Lung (tissue), 17 donors: ENCODE measurements at places on chromosomes 12 and 14. TPM values are rescaled to one million over a fixed set of nuclear protein-coding genes. Genes with fewer than 3 reads are reported as not detected.

GRCh38 chr14:68807148-68807600 lies 14.3 kb upstream of the ZFP36L1 start:
- peak; percentile 87 for DNase-seq

GRCh38 chr12:104219361-104219892 lies 3.8 kb downstream of the TXNRD1 start:
- DNase-seq = peak; percentile 92

GRCh38 chr14:95662376-95663186 lies 23.6 kb upstream of the TCL1B start:
- DNase-seq = no peak

GRCh38 chr12:110739488-110739887 lies 3.2 kb downstream of the PPP1CC start:
- no peak for DNase-seq

DNA sequence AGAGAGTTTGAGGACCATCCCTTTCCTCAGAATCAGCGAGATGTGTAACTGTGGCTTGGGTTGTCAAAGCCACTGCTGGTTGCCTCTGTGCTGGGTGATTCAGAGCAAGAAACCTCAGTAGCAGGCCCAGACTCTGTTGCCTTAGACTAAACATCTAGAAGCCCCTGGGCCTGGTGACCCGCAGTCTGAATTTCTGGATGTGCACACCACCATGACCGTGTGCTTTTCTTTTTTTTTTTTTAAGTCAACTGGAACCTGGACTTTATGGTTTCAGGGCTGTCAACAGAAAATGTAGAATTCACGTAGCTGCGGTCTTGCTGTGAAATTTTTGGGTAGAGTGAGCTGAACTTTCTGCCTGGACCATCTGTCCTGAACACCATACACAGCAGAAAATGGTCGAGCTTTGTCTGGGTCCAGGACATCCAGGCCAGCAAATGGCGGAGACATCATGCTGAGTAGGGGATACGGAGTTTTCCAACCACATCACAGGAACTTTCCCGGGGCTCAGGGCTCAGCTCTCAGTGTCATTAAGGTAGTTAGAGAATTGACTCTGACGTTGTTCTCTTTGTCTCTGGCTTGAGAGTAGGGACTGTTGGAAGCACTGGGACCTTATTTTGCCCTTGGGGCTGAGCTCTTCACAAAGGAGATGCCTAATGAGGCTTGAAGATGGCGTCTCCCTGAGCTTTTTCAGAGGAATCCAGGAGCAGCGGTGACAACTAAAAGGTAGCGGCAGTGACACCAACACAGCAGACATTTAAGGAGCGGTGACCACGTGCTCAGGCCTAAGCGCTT lies 23.0 kb upstream of the BATF start:
- DNase-seq = no peak

GRCh38 chr12:125222876-125223275 lies 157.6 kb downstream of the AACS start:
- peak; percentile 2 for DNase-seq

DNA sequence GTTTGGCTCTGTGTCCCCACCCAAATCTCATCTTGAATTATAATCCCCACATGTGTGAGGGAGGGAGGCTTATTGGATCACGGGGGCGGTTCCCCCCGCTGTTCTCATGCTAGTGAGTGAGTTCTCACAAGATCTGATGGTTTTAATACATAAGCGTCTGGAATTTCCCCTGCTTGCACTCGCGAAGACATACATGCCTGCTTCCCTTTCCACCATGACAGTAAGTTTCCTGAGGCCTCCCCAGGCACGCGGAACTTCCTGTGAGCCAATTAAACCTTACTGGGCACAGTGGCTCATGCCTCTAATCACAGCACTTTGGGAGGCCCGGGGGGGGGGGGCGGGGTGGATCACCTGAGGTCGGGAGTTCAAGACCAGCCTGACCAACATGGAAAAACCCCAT lies 60.8 kb downstream of the R3HDM2 start:
- no peak for DNase-seq

DNA sequence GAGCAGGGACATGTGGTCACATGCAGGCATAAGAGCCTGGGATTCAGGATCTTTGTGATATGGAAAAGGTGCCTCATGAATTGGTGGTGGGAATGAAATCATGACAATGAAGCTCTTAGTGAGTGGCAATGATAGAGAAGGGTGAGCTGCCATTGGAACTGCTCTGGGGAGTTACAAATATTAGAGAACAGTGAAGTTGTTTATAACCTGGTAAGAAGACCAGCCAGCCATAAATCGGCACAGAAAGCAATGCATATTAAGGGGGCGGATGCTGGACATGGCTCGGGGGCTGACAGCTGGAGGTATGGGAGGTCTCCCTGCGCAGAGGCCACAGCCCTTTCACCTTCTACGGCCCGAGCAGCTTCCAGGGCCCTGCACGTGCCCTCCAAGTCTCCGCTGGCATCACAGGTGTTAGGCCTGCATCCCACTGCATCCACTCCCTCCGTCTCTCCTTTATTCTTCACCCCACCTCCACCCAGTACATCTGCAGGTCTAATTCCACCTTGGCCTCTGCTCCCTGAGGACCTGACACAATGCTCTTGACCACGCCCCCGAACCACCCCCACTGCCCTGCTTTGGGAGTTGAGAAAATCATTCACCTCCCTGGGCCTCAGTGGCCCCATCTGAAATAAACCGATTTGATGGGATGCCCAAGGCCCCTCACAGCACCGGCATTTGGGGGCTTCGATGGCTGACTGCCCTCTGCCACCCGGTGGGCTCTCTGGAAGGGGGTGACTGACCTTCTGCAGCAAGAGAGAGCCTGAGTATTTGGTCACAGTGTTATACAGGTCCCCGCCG lies 4.1 kb downstream of the CACNA2D4 start:
- no peak for DNase-seq

DNA sequence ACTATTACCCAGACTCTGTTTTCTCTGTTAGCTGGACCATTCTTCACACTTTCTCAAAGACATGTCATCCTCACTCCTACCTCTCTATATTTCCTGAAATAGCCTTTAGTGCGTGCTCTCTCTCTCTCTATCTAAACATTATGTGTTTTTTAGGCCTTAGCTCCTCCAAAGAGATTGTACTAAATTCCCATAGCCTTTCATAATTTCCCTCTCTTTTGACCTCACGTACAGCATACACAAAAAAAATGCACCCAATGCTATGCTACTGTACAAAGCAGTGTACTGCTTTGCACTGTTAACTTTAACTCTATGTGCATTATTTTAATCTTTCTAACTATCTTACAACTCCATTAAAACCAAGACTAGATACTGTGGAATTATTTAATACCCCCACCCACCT lies 288.4 kb downstream of the DAD1 start:
- no peak for DNase-seq

GRCh38 chr14:95363468-95363954 lies 43.8 kb upstream of the CLMN start:
- DNase-seq = no peak

GRCh38 chr12:108811411-108812180 lies 45.8 kb downstream of the SSH1 start:
- DNase-seq = no peak

DNA sequence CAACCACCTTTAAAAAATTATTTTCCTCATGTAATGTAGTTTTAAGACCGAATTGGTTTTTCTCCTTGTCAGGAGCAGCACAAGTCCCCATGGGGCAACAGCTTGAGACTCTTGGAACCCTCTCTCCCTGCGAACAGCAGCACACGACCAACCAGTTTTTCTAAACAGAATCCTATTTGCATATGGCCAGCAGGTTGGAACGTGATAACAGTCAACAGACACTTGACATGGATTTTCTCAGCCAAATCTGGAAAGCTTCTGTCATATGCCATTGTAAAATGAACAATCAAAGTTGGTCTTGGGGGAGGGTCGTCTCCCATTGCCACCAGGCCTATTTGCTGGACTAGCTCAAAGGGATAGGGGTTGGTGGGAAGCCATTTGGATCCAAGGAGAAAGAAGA lies 1915.0 kb upstream of the FLRT2 start:
- DNase-seq = no peak

- DNase-seq = peak; percentile 61
Observed at GRCh38 chr12:58171914-58172313, 230.5 kb downstream of the ATP23 start.

DNA sequence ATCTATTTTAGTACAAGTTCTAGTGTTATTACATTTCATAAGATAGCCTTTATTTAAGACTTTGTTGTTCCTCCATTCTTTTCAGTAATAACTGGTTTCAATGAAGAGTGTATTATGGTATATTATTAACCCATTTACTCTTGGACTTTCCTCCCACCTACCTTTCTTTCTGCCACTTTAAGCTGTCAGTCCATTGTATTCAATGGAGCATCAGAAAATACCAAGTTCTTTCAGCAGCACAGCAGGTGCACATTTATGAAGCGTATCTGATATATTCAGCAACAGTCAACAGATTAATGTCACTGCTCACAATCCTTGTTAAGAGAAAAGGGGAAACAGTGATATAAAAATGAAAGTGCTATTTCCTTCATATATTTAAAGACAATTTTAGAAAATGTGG lies 660.9 kb downstream of the C12orf50 start:
- DNase-seq = no peak

DNA sequence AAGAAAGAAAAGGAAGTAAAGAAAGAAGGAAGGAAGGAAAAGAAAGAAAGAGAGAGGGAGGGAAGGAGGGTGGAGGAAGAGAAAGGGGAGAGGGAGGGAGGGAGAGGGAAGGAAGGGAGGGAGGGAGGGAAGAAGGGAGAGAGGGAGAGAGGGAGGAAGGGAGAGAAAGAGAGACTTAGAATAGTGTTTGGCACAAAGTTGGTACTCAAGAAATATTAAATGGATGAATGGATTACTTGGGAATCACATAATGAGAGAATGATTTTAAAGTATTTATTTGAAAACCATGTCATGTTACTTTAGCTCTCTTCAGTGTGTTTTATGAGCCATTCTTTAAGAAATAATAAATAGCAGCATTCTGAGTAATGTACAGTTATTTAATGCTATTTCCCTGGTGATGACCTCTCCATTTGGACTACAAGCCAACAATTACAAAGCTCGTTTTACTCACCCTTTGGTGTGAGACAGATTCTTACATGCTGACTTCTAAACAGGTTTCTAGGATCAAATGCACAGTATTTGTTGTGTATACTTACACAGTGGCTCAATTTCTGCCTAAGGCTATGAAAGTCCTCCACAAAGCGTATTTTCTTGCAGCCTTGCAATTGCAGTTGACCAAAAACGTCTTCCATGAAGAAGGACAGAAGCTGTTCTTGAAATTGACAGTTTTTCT lies 861 bp downstream of the IL26 start:
- DNase-seq = no peak

DNA sequence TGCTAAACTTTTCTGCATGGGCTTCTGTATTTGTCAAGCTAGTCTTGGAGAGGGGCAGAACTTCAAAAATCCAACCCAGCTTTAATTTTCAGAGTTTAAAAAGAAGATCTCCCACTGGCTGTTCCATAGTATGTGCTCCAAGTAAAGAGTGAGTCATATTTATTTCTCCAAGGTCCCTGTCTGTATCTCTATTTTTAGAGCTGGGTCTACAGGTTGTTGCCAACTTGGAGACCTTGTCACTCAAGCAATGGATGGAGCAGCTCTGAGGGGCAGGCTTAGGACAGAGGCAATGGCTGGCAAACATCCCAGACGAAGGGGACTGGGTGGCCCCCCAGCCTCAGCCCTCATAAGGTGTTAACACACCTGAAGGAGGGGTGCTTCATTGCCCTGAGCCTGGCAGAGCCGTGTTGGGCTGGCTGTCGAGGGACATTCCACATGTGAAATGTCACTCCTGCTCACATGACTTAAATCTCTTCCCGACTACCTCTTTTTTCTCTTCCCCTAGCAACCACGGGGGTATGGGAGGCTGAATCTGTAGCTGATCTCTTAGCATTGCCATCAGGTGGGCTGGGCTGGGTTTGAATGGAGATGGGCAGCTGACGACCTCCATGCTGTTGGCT lies 103.1 kb downstream of the SMOC1 start:
- no peak for DNase-seq

- DNase-seq = no peak
Observed at GRCh38 chr12:77888611-77889010, 57.9 kb downstream of the NAV3 start.

DNA sequence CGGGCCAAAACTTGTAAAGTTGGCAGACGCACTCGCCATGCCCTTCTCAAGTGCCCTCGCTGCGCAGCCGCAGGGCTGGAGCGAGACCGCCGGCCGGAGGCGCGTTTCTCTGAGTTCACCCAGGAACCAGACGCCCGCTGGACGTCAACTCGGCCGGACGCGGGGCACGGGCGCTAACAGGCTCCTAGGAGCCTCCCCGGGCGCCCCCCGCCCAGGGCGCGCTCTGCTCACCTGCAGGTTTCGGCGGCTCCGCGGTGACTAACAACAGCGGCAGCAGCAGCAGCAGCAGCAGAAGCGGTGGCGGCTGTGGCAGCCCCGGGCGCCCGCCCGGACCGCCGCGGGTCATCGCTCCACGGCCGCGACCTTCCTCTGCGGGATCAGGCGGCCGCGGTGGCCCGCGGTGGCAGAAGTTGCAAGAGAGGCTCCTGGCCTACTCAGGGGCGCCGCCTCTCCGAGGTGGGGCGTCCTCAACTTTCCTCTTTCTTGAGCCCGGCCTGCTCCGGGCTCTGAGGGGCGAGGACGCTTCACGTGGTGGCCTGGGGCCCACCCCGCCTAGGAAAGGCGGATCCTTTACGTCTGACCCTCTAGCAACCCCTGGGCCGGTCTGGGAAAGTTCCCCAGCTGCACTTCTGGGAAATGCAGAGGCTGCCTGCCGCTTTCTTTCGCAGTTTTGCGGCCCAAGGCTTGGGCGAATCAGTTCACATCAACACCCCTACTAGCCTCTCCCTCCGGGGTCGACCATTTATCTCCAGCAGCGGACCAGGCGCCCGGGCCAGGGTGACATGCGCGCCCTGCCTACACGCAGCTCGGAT lies at the start of gene PLBD1:
TSS of gene PLBD1 (minus strand) at position 533 of the 812 bp plus-strand sequence. CDS start at position 346, 187 bp downstream.
- DNase-seq = peak; percentile 83

GRCh38 chr12:11227373-11227772 lies 40.6 kb upstream of the TAS2R42 start:
- no peak for DNase-seq

Gene UBC
- 1,465 TPM for polyA plus RNA-seq

Gene REM2
- polyA plus RNA-seq = 0.98 TPM

Gene TGM1
- 9.8 TPM for polyA plus RNA-seq

Gene ERBB3
- polyA plus RNA-seq = 31.4 TPM

Gene PDE3A
- polyA plus RNA-seq = 1.5 TPM

Gene RD3L
- polyA plus RNA-seq = not detected

Gene KRT85
- not detected for polyA plus RNA-seq
